Fibroblast of lung (primary cell): ENCODE measurements at places on chromosomes 3 and 15.

DNA sequence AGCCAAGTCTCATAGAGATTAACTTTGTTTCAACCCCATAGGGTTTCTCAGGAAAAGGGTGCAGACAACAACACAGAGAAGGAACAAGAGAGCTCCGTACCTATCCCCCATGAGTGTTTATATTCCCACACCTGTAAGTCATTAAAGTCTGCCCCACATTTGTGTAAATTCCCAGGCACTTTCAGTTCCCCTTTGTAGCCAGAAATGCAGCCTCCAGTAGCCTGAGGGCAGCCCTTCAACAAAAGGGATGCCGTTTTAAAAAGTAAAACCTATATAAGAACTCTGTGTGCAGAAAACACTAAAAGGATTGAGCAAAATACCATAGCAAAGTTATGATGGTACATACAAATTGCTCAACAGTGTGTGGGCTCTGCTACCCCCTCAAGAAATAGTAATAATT lies 59.7 kb upstream of the TMEM108 start:
- no peak for DNase-seq

DNA sequence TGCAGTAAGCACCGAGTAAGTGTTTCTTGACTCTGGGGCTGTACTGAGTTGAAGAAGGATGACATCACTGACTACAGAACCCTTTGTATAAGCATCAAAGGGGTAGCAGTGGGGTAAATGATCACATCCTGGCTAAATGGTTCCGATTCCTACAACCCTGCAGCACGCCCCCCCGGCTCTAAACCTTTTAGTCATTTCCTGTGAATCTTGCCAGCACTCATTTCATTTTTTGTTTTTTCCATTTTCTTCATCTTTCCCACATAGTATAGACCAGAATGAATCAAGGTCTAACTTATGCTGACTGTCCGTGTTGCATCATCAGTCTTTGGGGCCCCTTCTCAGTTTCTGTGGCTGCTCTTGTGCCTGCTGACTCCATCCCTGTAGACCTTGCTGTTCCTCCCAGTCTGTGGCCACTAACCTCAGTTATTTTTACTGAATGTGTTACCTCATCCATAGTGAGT lies 383.1 kb upstream of the TPRG1 start:
- DNase-seq, result peak; percentile 92

DNA sequence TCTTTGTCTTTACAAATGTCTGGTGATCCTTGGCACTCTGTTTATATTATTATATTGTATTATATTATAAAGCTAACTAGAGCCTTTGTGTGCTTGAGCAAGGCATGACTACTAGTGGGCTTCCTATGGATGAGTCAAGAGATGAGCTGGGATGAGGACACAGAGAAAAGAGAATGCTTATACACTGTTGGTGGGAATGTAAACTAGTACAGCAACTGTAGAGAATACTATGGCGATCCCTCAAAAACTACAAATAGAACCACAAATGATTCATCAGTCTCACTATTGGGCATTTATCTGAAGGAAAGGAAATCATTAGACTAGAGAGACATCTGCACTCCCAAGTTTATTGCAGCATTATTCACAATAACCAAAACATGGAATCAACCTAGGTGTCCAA lies 40.8 kb upstream of the MED12L start:
- DNase-seq, result no peak

DNA sequence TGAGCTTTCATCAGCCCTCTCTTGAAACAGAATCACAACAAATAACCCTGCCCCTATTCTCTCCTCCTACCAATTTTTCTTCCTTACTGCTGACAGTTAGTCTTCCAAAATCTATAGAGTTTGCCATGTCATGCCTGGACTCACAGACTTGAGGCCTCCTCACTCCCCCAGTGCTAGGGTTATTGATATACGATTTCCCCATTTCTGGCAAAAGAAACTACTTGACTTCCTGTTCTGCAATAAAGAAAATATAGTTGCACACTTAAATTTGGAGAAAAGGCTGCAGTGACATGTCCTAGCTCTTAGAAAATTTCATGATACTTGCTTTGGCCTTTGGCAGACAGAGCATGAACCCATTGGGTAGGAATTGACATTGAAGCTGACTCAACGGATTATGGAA lies 75.9 kb downstream of the CYP19A1 start:
- no peak for DNase-seq
